ENCODE measurements at places on chromosomes 7 and 10.

GRCh38 chr7:141462958-141463357 is 88.3 kb upstream of the AGK start:
- DNase-seq = no peak

DNA sequence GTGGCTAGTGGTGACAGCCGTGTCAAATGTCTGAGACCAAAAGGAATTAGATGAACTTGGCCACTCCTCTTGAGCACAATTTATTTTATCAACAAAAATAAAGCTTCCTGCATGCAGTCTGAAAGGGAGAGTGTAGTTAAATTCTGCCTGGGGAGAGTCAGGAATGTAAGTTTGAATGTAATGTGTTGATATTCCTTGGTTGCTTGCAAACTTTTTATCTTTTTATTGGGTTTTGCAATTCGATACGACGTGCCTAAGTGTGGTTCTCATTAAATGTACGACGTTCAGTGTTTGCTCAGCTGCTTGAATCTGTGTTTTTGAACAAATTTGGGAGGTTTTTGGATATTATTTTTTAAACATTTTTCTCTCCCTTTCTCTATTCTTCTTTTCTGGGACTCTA is 839.9 kb downstream of the CCSER2 start:
- no peak for DNase-seq

- DNase-seq = no peak
Observed at GRCh38 chr10:13795653-13796555, 209.1 kb downstream of the PRPF18 start.

DNA sequence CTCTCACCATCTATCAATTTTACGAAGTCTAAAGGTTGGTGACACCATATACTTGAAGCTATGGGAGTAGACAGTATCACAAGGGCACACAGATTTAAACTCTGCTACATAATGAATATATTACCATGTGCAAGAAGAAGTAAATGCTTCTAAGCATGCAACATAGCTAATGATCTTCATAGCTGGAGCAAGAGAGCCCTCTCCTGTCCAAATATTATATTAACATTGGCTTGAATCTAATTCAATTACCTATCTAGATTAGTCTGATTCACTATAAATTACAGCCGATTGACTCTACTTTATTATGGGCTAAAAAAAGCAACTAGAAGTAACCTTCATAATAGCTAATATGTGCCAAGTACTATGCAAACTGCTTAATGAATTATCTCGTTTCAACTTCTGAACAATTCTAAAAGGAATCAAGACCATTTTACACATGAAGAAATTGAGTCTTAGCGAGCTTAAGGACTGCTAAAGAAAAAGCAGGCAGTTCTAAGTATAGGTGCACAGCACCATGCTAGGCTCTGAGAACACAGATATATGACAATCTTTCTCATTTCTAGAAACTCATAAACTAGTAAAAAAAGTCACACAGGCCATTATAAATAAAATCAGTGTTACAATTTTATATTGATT is 21.9 kb downstream of the FRA10AC1 start:
- DNase-seq = no peak

DNA sequence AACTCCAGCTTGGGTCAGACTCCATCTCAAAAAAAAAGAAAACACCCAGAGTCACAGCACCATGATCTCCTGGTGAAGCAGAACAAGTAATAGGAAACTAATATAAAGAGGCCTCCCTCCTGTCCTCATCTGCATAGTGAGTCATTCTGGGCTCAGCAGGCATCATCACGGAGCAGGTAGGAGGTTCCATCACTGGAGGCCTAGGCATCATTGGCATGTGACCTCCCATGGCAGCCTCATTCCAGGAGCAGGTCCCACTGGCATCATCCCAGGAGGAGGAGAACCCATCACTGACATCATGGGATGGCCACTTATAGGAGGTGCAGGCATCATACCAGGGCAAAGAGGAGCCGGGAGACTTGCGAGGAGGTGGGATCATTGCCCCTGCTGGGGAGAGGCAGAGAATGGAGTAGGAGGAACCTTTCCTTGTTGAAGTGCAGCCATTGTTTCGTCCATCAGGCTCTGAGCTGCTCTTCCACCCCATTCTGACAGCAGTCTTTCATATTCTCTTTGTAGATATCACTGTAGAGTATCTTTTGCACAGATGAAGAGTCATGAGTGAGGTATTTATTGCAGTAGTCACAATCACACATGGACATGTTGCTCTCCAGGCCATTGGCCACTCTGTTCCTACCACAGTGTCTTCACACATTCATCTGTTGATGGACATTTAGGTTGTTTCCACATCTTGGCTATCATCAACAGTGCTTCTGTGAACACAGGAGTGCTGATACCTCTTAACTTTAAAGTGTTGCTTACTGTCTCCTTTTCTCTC is 73.8 kb downstream of the OSBPL3 start:
- no peak for DNase-seq

DNA sequence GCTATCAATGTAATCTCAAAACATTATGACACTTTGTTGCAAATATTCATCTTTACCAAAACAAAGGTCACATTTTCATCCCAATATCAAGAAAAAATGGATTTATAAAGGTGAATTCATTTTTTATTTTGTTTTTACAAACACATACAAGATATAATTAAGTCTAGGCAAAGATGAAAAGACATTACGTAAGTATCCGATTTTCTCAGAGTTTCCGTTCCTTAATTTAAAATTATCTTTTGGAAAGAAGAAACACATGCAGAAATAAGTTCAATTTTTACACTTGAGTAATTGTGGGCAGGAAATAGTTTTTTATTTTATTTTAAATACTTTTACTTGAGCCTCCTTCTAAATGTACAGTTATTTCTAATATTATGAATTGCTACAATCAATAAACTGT is 24.6 kb downstream of the RTKN2 start:
- no peak for DNase-seq

DNA sequence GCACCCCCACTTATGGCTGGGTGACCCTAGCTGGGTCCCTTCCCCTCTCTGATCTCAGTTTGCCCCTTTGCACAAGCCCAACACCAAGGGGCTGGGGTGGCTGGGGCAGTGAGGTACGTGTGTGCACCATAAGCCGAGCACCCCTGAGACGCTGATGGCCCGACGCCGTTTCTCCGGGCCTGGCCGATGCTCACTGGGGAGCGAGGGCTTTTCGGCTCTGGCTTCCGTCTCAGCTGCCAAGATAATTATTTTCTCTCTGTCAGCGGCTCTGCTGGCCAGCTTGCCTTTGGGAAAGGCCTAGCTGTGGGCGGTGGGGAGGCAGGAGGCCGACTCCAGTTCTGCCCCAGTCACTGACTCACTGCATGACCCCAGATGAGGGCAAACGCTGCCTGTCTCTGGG is 91.0 kb downstream of the ZMIZ1 start:
- DNase-seq = no peak

DNA sequence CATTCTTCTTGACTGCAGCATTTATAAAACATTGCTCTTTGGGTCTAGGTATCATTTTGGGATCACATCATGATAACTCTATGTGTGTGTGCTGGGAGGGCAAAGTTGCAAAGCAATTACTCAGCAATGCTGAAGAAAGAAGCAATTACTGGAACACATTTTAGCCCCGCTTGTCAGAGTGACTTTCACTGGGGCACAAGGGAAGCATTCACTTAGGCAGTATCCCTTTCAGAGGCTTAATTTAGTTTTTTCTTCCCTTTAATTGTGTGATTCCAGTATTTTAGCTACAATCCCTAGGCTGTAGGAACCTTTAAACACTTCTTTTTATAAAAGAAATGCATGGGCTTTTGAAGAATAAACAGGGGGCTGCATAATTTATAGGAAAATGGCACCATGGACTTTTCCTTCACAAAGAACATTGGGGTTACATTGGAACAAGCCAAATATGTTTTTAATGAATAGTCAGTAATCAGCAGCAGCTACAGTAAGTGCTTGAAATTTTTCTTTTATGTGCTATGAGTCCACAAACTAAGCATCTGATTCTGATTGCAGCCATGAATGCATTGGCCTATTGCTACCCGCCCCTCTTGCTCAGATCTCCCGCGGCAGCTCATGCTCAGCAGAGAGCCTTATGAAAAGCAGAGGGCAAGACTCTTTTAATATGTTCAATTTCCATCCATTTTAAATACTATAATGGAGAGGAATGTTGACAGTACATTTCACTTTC is 51.2 kb upstream of the NXPH1 start:
- no peak for DNase-seq

DNA sequence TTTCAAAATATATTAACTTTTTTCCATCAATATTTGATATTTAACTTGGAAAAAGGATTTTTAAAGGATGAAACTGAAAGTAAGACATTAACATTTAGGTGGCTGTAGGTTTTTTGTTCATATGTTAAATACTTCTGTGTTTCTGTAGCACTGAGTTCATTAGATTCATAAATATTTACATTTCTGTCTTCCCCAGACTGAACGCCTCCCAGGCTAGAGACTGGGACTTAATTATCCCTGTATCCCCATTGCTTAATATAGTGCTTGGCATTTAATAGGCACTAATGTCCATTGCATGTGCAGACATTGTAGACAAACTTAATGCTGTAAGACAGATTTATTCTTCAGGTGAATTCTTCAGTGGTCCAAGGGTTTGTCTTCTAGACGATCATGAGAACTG is 7.4 kb downstream of the PTPN12 start:
- DNase-seq = no peak

DNA sequence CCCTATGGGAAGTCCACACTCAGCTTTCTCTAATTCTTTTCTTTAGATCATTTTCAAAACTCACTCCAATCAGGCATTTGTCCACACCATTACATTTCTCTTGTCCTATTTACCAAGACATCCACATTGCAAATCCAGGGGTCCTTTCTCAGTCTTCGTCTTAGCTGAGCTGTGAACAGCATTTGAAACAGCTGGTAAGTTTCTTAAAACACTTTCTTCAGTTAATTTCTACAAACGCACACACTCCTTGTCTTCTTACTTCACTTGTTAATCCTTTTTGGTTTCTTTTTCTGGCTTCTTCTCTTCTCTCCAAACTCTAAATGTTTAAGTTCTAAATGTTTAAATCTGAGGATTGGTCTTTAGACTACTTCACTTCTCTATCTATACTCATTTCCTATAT is 769.3 kb downstream of the PHTF2 start:
- no peak for DNase-seq

GRCh38 chr10:132140167-132140925 is 46.4 kb upstream of the DPYSL4 start:
- DNase-seq = no peak

DNA sequence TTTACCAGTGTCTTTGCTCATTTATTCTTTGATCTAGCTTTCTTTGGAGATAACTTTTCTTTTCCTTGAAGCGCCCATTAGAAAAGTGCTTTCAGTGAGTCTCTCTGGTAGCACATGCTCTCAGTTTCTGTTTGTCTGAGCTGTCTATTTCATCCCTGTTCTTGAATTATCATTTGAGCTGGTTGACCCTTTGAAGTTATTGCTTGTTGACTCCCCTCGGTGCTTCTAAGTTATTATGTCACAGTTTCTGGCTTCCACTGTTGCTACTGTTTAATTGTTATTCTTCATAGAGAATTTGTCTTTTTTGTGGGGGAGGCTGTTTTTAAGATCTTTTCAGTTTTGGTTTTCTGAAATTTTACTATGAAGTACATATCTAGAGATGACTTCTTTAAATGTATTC is 11.4 kb upstream of the PRF1 start:
- DNase-seq = no peak

GRCh38 chr10:19580691-19581090 is 235.5 kb upstream of the PLXDC2 start:
- DNase-seq = no peak

GRCh38 chr10:36736311-36736710 is 389.1 kb upstream of the ANKRD30A start:
- no peak for DNase-seq

GRCh38 chr7:84847038-84847437 is 339.8 kb downstream of the SEMA3D start:
- no peak for DNase-seq

GRCh38 chr7:70489813-70490212 is 642.1 kb upstream of the GALNT17 start:
- no peak for DNase-seq

- DNase-seq = no peak
Observed at GRCh38 chr7:49099587-49100326, 175.4 kb downstream of the CDC14C start.

- DNase-seq = no peak
Observed at GRCh38 chr10:132761395-132762060, 24.4 kb downstream of the NKX6-2 start.

GRCh38 chr10:93656155-93656554 is 43.8 kb downstream of the PDE6C start:
- DNase-seq = no peak

GRCh38 chr10:13890233-13891127 is 303.7 kb downstream of the PRPF18 start:
- DNase-seq = peak; percentile 10

GRCh38 chr10:129965959-129966358 is 1.9 kb upstream of the EBF3 start:
- no peak for DNase-seq

GRCh38 chr7:7740037-7740355 is 21.6 kb upstream of the RPA3 start:
- no peak for DNase-seq

- DNase-seq = no peak
Observed at GRCh38 chr10:49114718-49115014, 656 bp downstream of the VSTM4 start.

DNA sequence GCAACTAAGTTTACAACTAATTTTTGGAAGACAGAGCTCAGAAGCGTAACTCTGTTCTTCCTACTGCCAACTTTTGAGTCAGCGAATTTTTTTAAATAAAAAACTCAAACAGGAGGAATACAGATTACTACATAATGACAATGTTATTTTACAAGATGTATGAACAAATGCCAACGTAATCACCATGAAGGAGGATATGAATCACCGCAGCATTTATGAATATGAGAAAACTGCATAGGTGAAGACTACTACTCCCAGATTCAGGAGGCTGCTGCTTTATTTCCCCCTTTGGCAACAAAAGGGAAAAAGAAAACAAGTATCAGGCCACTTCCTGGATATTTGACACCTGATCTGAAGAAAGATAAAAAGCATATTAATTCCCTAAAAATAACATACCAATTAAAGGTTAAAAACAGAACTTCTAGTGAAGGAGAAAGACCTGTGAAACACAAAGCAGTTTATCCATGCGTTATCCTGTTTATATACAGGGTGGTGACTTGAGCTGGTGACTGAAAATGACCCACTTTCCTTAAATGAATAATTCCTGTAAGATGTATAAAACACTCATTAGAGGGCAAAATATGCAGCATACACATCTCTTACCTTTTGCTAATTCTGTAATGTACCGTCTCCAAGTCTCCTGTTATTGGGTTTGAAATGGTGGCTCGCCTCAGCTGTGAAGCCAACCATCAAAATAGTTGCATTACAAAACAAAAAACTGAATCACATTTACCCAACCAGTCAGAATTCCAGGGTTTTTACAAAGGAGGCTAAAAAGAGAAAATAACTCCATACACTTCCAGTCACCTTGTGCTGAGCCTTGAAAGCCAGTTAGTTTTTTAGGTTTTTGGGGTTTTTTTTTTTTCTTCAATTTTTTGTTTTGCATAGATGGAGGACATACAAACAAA is 52.0 kb downstream of the P4HA1 start:
- no peak for DNase-seq

All from stimulated activated CD4-positive, alpha-beta T cell treated with anti-CD3 and anti-CD28 coated beads, TNF-alpha, amount 100 ng/mL, for 1 hour (primary cell).